ENCODE measurements at places on chromosomes 3 and 15. TPM values are rescaled to one million over a fixed set of nuclear protein-coding genes. Genes with fewer than 3 reads are reported as not detected.

The IGDCC3 gene
- not detected for total RNA-seq

The UBAP1L gene
- 0.91 TPM for total RNA-seq

The TYRO3 gene
- 15.0 TPM for total RNA-seq

The HDGFL3 gene
- 61.6 TPM for total RNA-seq

The PTPRG gene
- total RNA-seq: 3.2 TPM

The BHLHE40 gene
- 115 TPM for total RNA-seq

The GOLGA8H gene
- total RNA-seq: 2.7 TPM

The ATP13A5 gene
- total RNA-seq: not detected

The GOLGA6A gene
- total RNA-seq: not detected

The BNC1 gene
- 0.49 TPM for total RNA-seq

The RNF111 gene
- total RNA-seq: 23.7 TPM

The AADAC gene
- total RNA-seq: 20.8 TPM

The IGSF11 gene
- 4.8 TPM for total RNA-seq

The RBP2 gene
- total RNA-seq: not detected

The ALPK3 gene
- 0.28 TPM for total RNA-seq

The HHLA2 gene
- 0.08 TPM for total RNA-seq

The TERC gene
- 0.93 TPM for total RNA-seq

The AADACL2 gene
- not detected for total RNA-seq

The NTRK3 gene
- total RNA-seq: 21.1 TPM

The EPHB3 gene
- total RNA-seq: 0.37 TPM

The TMA7 gene
- total RNA-seq: 288 TPM

The PDCD6IP gene
- 169 TPM for total RNA-seq
